K562 (cell line): ENCODE measurements at places on chromosomes 3 and 15.

GRCh38 chr3:14200276-14200675 lies 21.7 kb downstream of the LSM3 start:
- DNase-seq, result no peak

DNA sequence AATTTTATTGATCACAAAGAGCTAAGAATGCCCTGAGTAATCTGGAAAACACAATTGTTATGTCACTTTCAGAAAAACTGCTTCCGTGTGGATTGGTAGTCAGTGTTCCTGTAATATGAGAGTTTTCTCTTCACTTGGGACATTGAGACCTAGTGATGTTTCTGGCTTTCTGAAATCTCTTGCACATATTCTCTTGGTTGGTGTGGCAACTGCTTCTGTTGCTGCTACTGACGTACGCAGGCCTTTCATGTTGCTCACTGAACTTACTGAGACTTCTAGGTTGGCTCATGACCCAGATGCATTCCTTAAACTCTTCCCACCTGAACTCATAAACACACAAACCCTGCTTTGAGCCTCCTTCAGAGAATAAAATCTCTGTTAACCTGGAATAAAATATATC lies 175.0 kb upstream of the PFN2 start:
- DNase-seq, result no peak

- peak; percentile 10 for DNase-seq
Observed at GRCh38 chr15:81809543-81809942, 236.3 kb downstream of the MEX3B start.

DNA sequence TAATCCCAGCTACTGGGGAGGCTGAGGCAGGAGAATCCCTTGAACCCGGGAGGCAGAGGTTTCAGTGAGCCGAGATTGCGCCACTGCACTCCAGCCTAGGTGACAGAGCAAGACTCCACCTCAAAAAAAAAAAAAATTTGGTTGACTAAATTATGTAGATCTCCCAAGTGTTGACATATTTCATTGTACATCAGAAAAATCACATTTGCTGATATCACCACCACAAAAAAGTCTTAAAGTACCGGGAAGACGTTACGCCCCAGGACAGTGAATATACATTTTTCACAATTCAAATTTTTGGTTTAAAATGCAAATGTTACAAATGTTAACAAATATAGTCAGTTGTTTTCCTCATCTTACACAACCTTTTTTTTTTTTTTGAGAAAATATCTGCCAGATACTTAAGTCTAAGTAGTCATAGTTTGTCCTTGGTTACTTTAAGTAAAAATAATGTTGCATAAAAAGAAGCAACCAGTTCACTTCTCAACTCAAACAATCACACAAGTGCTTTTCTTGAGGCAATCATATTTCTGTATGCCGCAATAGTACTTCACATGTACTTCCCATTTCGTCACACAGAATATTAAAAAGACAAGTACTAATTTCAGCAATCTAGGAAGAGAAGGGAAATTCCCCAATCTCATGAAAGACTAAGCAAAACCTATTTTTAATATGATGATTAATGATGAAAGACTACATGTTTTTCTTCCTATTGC lies 41.0 kb upstream of the TCF12 start:
- no peak for DNase-seq

- no peak for DNase-seq
Observed at GRCh38 chr3:16286161-16286560, 21.1 kb downstream of the OXNAD1 start.

GRCh38 chr3:197419696-197420095 lies 121.3 kb upstream of the DLG1 start:
- no peak for DNase-seq

GRCh38 chr3:130255442-130255841 lies 90.0 kb upstream of the COL6A5 start:
- DNase-seq, result no peak

GRCh38 chr15:62873203-62873602 lies 169.3 kb upstream of the TPM1 start:
- DNase-seq, result no peak

GRCh38 chr3:188396251-188396650 lies 242.3 kb downstream of the LPP start:
- DNase-seq, result no peak

DNA sequence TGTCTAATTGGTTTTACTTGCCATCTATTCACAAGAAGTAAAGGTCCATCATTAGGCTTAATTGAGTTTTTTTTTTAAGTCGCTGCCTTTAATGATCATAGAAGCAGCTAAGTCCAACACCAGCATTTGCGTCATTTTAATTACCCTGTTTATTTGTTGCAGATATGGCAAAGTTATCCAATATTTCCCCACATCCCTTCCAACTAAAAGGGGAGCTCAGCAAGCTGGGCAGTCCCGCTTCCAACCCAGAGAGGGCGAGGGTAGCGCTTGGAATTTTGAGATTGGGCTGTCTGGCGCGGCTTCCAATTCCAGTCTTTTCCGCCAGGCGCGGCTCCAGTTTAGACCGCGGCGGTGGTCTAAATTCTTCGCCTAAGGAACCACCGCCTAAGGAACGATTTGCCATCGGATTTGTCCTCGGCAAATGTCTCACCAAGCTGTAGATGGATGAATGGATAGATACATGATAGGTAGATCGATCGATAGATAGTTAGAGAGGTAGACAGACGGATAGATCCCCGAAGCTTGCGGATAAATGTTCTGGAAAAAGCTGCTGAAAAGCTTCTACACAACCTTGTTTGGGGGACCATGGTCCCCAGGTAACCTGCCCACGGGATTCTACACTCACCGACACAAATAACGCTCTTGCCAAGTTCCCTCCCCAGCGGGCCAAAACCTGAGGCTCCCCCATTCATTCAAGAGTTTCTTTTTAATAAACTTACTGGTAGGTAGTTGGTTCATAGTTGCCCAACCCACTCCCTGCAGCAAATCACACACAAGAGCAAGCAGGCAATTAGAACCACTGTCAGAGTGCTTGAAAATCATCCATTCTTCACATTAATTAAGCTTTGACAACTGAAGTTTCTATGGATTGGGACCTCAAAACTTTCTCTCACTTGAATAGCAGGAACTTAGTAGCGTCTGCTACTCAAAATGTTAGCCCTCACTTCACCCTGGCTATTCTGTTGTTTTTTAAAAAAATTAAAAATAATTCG lies 49.1 kb downstream of the ZIC4 start:
- no peak for DNase-seq

DNA sequence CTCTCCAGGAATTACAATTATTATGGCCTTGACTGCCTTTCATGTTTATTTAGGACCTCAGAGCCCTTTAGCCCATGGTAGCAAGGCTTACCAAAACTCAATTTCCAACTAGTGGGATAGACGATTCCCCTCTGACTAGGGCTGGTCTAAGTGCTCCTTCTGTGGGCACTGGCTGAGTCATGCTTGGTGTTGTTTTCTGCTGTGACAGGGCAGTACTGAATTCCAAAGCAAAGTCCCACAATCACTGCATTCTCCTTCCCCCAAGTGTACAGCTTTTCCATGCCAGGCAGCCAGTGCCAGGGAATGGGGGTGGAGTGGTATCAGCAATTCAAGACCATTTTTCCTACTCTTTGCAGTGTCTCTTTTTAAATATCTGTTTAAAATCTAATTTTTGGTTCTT lies 509.0 kb upstream of the NECTIN3 start:
- no peak for DNase-seq

GRCh38 chr3:48465531-48466378 lies 19.2 kb downstream of the ATRIP start:
- DNase-seq, result peak; percentile 69

DNA sequence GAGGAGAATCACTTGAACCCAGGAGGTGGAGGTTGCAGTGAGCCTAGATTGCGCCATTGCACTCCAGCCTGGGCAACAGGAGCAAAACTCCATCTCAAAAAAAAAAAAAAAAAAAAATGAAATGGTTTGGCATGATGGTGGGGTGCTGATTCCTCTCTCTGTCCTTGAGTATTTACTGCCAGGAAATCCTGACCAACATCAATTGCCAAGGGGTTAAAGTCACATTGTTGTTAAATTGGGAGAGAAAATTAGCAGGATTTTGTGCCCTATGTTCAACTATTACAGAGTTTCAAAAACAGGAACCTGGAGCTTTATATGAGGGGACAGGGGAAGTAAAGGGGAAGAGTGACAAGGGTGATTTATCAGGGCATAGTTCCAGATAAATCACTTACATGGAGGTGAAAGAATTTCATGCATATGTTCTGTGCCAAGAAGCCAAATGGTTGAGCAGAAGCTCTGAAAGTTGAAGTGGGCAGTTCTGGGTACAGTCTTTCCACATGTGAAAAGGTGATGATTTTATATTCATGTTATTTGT lies 70.5 kb upstream of the TSEN2 start:
- DNase-seq, result no peak

- DNase-seq, result no peak
Observed at GRCh38 chr3:1609416-1609815, 489.2 kb upstream of the CNTN4 start.

GRCh38 chr15:97941572-97941971 lies 18.9 kb upstream of the ARRDC4 start:
- no peak for DNase-seq

GRCh38 chr3:113829576-113830354 lies 8.8 kb upstream of the GRAMD1C start:
- DNase-seq, result no peak

GRCh38 chr3:161657786-161658185 lies 161.2 kb downstream of the OTOL1 start:
- DNase-seq, result no peak

DNA sequence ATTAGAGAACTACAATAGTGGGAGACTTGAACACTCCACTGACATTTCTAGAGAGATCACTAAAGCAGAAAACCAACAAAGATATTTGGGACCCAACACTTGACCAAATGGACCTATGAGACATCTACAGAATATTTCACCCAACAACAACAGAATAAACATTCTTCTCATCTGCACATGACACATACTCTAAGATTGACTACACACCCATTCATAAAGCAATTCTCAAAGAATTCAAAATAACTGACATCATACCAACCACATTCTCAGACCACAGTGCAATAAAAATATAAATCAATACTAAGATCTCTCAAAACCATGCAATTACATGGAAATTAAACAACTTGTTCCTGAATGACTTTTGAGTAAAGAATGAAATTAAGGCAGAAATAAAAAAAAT lies 473.7 kb downstream of the LPP start:
- no peak for DNase-seq

DNA sequence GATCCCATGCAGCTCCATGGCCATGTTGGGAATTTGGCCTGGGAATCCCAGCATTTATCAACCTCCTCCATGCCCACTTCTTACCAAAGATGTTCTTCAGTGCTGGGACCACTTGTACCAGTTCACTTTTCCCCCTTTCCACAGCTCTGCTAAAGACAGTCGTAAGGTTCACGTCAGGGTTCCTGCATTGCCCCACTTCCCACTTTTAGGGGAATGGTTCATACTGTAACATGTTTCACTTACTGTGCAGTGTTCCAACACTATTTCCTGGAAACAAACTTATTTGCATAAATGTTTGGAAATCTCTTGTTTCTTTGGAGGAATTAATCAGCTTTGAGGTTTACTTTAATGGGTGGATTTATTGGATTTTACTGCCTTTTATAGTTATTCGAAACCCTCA lies 17.0 kb downstream of the APH1B start:
- no peak for DNase-seq

GRCh38 chr15:68672781-68673205 lies 94.0 kb downstream of the CORO2B start:
- no peak for DNase-seq

DNA sequence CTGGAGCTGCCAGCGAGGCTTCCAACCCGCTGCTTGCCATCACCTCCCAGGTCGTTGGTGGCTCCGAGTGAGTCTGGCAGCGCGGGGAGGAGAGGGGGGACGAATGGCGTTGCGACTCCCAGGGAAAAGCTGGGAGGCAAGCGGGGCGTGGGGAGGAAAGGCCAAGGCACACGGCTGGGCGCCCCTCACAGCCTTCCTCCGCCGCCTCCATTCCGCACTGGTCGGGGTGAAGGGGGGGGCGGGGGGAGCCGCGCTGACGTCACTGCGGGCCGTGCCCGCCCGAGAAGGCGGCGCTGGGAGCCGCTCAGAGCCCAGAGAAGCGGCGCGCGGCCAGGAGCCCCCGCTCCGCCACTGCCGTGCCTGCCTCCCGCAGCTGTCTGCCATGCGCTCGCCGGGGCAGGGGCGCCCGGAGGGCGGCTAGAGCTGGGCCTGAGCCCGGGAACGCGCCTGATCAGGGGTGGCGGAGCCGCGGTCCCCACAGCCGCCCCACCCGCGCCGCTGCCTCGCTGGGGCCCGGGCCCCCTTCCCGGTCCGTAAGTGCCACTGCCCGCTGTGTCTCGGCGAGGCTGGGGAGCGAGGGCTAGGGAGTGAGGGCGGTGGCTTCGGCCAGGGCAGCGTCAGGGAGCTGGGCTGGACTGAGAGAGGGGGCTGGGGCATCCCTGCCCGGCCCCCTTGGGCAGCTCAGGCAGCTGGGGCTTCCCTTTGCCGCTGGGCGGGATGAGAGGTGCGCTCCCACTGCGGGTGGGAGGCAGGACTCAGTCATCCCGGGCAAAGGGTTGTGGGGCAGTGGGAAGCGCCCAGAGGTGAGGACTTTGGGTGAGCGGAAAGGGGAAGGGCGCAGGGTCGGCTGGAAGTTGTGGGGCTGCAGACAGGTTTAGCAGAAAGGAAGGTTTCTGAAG lies 27.8 kb upstream of the POLG start:
- DNase-seq, result peak; percentile 35

GRCh38 chr3:178562947-178563232 lies 26.7 kb downstream of the KCNMB2 start:
- DNase-seq, result no peak

DNA sequence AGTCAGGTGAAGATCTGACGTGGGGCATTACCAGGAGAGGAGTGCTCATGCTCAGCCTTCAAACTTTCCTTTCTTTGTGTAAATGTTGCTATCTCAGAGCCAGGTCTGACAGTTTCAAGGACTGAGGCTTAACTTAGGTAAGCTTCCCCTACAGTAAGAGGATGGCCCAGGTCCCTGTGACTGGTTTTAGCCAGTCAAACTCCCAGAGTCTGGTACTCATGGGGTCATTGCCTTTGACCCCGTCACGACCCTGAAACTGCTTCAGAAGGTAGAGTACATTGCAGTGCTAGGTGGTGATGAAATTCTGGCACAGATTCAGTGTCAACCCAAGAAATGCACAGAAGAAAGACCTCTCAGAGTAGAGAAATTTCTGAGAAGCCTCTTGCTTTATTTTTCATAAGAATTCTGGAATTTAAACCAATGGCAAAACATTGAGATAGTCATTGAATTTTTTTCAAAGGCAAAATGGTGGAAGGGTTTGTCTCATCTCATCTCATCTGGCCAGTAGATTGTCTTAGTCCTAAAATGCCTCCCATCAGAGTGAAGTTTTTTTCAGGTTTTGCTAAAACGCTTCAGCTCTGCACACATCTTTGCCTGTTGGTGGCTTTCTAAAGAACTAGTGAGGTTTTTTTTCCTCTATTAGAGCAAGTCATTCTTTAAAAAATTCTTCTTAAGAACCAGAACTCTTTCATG lies 23.1 kb downstream of the ZBTB38 start:
- no peak for DNase-seq

DNA sequence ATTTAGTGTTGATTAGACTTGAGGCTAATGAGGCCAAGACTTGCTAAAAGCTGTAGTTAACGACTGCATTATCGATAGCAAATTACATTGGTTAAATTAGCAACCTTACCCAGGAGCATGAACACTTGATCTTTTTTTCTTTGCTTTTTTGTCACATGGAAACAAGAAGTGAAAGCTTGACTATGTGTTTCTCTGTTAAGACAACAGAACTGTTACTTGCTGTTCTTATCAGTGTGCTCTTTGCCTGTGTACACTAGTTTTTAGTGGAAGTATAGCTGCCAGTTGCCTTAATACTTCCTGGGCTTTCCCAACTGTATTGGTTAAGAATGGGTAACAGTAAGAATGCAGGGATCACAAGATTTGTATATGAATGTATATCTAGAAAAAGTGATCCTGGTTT lies 625.5 kb downstream of the NAALADL2 start:
- no peak for DNase-seq
